GM19239 (cell line): ENCODE measurements at places on chromosomes 2 and 18.

DNA sequence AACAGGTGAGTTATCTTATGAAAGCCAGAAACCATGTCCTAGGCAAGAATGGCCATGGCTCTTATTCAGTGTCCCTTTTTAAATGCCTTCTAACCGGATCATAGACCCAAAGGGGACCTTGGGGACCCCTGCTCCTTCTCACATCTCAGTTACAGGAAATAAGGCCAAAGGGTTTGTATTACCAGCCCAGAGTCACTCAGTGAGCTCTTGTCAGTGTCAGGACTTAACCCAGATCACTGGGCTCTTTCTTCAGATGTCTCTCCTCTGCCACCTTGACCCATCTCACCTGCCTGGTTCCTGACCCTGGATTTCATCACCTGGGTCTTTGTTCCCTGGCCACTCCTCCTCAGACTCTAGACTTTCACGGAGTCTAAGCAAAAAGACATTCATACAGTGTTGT lies 556.7 kb downstream of the CMPK2 start:
- DNase-seq = no peak

DNA sequence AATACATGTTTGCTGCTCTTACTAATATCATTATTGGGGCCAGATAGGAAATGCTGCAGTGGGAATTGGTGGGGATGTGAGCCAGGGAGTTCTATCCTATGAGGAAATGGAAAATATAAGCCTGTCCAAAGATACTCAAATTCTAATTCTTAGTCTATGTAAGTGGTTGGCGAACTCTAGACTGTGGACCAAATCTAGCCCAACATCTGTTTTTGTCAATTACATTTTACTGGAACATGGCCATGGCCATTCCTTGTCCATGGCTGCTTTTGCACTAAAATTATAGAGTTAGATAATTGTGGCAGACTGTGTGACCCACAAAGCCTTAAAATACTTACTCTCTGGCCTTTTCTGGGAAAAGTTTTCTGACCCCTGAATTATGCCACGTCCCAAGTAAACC lies 113.3 kb downstream of the MGAT5 start:
- no peak for DNase-seq

GRCh38 chr18:23422751-23423418 lies 30.2 kb upstream of the RIOK3 start:
- peak; percentile 42 for DNase-seq

GRCh38 chr2:149767516-149767974 lies 180.0 kb upstream of the MMADHC start:
- DNase-seq = no peak

DNA sequence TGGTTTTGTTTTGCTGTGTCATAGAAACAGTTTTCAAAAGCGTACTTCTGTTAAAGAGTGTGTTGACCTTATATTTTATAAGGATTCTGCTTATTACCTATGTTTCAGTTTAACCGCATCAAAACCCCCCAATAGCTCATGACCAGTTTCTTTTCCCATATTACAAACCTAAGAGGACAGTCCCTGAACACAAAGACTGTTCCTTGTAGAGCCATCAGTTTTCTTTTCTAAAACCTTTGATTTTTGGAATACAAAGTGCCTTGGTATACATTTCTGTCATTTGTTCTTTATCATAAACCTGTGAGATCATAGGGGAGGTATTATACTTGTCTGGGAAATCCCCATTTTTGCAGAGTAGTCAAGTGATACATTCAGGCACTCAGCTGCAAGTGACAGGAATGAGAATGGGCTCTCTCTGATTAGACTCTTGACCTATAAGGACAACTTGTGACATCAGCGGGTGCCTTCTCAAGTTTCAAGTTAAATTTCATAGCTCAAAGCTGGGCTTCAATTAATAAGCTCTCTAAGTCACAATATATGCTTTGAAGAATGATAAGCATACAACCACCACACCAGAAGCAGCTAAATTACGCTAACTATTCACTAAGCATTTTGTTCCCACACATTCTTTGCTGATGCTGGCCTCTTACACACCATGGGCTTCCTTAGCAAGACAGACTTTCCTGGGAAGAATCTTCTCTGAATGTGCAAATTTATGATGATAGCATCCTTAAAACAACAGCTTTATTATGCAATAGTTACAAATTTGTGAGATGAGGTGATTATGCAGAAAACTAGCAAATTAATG lies 97.5 kb upstream of the CD302 start:
- DNase-seq = no peak

GRCh38 chr2:158513841-158514240 lies 57.1 kb downstream of the PKP4 start:
- no peak for DNase-seq

DNA sequence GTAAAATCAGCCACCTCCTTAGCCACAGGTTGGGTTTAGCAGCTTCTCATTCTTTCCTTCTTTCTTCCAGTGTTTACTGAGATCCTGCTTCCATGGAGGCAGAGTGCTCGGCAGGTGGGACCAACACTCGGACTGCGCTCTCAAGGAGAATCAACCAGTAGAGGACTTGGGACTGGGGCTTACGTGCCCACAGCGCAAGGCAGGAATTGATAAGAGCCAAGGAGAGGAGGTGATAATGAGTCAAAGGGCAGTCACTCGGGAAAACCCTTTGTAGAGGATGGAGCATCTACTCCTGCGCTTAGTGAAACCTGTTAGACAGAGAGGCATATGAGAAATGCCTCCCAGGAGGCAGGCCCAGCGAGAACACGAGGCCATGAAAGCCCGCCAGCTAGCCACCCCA lies 2.9 kb upstream of the MRO start:
- DNase-seq = no peak

- DNase-seq = no peak
Measured at GRCh38 chr18:12346240-12346565, 30.8 kb downstream of the AFG3L2 start.

GRCh38 chr2:221323513-221323912 lies 248.6 kb downstream of the EPHA4 start:
- no peak for DNase-seq

- DNase-seq = no peak
Measured at GRCh38 chr2:170846314-170846713, 29.6 kb downstream of the GAD1 start.

- no peak for DNase-seq
Measured at GRCh38 chr2:46034535-46034934, 262.7 kb upstream of the EPAS1 start.

DNA sequence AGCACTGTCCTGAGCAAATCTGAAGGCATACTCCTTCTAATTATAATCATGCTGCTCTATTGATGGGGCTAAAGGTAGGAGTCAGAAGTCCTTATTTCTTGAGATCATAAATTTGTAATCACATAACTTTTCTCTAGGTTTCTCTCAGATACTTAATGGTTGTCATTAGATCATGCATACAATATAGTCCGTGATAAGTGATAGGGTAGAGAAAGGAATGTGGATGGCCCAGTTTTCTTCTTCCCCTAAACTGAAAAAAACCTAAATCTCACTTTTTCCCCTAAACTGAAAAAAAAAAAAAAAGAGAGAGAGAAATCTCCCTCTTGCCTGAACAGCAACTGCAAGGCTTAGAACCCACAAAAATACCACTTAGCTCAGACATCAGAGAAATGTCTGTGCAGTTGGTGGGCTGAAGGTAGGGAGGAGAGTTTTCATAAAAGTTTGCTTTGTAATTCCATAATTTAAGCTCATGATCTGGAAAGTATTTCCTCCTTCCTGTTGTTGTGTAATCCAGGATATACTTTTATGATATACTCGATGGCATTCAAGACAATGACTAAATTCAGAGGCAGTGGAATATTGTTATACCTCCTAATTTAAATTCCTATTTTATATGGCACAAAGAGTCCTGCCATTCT lies 79.3 kb upstream of the ITPRID2 start:
- no peak for DNase-seq

DNA sequence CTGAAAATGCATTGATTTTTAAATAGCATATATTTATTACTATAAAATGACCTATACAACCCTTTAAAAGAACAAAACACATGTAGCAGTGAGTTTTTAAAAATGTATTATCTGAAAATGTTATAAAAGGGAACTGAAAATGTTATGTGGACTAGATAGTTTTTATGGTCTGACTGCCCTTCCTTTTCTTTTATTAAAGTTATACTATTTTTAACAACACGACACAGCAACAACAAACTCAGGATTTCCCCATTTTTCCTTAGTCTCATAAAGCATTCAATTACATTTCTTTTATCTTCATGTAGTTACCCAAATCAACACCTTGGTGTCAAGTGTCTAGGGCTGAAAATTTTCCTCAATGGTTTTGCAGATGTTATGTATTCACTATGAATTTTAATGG lies 132.8 kb upstream of the TMEFF2 start:
- DNase-seq = no peak

- DNase-seq = no peak
Measured at GRCh38 chr2:191869178-191869577, 22.3 kb upstream of the CAVIN2 start.

DNA sequence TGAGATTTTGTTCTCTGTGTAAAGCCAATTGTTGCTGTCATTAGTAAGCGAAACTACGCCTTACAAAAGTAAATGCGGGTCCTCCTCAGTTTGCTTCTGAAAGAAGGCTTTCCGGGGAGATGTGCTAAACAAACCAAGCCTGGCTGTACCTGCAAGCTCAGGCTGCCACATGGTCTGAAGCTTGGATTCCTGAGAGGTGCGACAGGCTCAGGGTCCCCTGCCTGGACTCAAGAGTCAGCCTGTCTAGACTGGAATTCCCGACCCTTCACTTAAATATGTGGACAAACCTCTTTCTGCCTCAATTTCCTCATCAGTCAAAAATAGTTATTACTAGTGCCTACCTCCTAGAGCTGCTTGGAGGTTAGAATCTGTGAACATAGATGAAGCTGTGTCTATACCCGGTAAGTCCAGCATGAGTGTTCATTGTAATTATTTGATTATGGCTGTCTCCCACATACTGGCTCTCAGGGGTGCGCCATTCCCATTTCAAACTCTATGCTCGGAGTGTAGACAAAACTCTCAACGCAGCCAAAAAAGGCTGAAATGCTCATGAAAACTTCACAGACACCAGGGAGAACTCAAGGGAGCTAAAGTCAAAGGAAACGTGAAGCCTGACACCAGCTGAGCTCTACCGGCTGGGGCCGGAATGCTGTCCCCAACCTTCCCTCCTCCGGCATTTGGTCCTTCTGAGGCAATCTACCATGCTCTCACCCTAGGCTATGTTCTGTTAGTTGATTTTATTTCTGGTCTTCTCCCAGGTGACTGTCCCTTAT lies 31.4 kb downstream of the SOWAHC start:
- DNase-seq = no peak

DNA sequence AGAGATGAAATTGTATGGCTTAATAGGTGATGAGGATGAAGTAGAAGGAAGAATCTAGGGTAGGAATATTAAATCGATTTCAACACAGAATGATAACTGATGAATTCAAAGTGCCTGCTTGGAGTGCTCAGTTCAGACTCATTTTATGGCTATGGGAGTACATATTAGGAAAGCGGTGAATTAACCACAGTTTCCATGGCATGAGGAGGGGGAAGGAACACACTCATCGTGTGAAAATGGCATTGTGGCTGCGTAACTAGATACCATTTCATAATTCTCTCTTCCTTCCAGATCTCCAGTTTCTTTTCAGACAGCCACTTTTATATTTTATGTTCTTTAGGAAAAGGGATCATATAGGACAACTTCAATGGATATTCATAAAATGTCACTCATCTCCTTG lies 232.3 kb upstream of the KCNJ3 start:
- no peak for DNase-seq

- DNase-seq = no peak
Measured at GRCh38 chr18:48953104-48953706, 2.4 kb upstream of the SMAD7 start.

GRCh38 chr2:64470766-64471295 lies 16.9 kb downstream of the LGALSL start:
- DNase-seq = no peak

DNA sequence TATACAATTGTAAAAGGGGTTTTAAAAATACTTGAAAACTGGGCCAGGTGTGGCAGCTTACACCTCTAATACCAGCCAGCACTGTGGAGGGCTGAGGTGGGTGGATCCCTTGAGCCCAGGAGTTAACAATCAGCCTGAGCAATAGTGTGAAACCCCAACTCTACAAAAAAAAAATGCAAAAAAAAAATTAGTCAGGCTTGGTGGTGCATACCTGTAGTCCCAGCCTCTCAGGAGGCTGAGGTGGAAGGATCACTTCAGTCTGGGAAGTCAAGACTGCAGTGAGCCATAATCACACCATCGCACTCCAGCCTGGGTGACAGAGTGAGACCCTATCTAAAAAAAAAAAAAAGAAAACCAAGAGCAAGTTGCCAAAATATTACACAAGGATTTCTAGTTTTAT lies 182.7 kb downstream of the UBE2E3 start:
- DNase-seq = no peak

DNA sequence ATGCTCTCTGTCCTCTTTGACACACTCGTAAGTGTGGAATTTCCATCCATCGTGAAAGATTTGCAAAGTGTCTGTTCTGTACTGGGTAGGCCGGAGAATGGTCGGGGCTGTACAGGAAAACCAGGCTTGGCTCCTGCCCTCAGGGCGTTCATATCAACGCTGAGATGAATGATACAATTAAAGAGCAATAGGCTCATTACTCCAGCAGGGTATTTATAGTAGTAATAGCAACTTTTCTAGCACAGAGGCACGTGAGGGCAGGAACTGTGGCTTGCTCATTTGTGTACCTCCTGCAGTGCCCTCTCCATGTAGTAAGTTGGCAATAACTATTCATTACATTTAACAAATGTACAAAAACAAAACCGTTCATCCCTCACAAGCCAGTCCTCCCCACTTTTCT lies 5.3 kb upstream of the NCK2 start:
- DNase-seq = no peak

- DNase-seq = no peak
Measured at GRCh38 chr18:34548973-34549294, 161.2 kb upstream of the DTNA start.

- DNase-seq = no peak
Measured at GRCh38 chr2:231037731-231038482, 584 bp downstream of the C2orf72 start.

- no peak for DNase-seq
Measured at GRCh38 chr18:3345452-3345851, 83.5 kb downstream of the MYL12B start.

- no peak for DNase-seq
Measured at GRCh38 chr2:30641765-30642345, 165.4 kb downstream of the CAPN13 start.

GRCh38 chr18:77130229-77131099 lies 2.1 kb downstream of the MBP start:
- no peak for DNase-seq

GRCh38 chr2:227876300-227876801 lies 4.9 kb downstream of the DAW1 start:
- DNase-seq = no peak

DNA sequence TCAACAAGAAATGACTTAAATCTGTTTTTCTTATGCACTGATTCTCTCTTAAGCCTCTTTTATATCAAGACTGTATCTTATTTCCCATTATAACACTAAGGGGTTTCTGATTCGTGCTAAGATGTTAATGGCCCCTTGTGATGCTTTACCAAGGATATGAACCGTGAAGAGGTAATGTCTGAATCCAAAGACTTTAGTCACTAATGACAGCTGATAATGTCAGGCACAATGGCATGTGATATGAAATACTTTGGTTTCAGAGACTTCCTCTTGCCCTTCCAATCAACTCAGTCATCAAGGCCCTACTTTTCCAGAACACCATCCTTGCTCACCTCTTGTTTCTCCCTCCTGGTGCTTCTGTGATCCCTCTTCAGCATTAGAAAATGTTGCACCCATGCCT lies 262.8 kb downstream of the KCNE4 start:
- no peak for DNase-seq
